ENCODE measurements at places on chromosomes 7 and 10. TPM values are rescaled to one million over a fixed set of nuclear protein-coding genes. Genes with fewer than 3 reads are reported as not detected.

DNA sequence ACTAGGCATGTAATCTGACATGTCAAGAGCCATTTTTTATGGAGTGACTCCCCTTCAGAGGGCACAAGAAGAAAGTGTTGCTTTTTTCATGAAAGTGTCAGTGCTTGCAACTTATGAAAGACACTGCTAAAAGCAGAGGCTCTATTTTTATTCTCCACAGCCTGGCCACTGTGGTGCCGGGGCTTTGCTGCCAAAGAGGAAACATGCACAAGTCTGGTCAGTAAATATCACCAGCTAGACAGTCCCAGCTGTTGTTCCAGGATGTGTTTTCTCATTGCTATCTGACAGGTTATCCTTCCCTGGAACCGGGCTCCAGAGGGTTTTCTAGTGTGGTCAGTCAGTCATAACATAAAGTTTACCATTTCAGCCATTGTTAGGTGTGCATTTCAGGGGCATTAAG lies 180.7 kb upstream of the PITRM1 start:
- no peak for DNase-seq

DNA sequence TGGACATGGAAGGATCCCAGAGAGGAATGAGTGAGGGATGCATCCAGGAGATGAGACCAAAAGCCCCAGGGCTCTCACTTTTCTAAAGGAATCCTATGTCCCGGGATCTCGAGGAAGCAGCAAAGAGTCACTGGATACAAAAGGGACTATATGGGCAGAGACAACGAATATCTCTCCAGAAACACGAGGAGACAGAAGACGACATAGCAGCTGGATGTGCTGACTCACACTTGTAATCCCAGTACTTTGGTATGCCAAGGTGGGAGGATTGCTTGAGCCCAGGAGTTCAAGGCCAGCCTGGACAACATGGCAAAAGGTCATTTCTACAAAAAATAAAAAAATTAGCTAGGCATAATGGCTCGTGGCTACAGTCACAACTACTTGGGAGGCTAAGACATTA lies 24.7 kb upstream of the MSMB start:
- DNase-seq: no peak

GRCh38 chr7:139595806-139596205 lies 72.3 kb downstream of the CLEC2L start:
- DNase-seq: no peak

- no peak for DNase-seq
These were observed 96.1 kb downstream of the SH3PXD2A start for GRCh38 chr10:103759100-103759781.

GRCh38 chr7:43658718-43659548 lies 70.4 kb downstream of the COA1 start:
- DNase-seq: no peak

DNA sequence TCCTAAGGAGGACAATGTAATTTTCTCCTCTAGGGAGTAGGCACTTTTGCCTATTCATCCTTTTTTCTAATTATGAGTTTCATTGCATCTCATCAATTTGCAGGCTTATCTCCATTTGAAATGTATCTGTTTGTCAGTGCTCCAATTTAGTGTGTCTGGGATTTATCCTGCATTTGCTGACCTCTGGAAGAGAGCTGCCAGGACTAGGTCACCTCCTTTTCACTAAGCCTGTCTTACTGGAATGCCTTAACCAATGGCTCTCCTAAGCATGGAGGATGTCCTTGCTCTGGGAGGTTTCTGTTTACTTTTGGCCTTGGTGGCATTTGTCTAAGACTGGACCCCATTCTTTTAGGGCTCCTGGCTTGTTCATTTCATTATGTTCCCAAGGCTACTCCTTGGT lies 261.5 kb downstream of the NEBL start:
- no peak for DNase-seq

GRCh38 chr7:157589680-157590079 lies 252.9 kb downstream of the DNAJB6 start:
- no peak for DNase-seq

- DNase-seq: peak; percentile 44
These were observed 89.3 kb downstream of the HIP1 start for GRCh38 chr7:75649462-75649861.

- no peak for DNase-seq
These were observed 94.2 kb downstream of the POLL start for GRCh38 chr10:101493782-101494281.

DNA sequence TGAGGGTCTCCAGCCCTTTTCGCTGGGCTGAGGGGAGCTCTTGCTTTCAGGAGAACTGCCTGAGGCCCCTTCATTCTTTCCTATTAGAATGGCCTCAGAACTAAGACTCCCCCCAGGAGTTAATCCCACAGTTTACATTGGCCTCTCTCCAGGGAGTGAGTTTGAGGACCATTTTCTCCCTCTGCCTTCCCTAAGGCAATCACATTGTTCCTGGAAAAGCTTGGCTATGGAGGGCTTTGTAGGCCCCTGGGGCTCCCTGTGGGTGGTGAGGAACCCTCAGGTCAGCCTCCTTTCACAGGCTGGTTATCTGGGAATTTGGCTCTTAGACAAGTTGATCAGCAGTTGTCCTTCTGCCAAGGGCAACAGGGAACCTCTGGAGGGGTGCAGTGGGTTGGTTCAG lies 343.7 kb downstream of the RPS24 start:
- no peak for DNase-seq

Gene CDH23
- total RNA-seq: 0.04 TPM

Gene SEC61G
- 563 TPM for total RNA-seq

Gene TRUB1
- total RNA-seq: 35.5 TPM

Gene ABCB4
- 6.4 TPM for total RNA-seq

Gene CDNF
- total RNA-seq: 1.9 TPM

Gene MCM7
- total RNA-seq: 96.9 TPM

Gene MEOX2
- total RNA-seq: not detected
